GM13976 (cell line): ENCODE measurements at places on chromosomes 1 and 21.
A peak's percentile ranks its signal among the peaks of the same experiment; 100 is the strongest.

GRCh38 chr1:67332653-67333529, 25.2 kb downstream of the IL12RB2 start:
- DNase-seq: peak; percentile 72

DNA sequence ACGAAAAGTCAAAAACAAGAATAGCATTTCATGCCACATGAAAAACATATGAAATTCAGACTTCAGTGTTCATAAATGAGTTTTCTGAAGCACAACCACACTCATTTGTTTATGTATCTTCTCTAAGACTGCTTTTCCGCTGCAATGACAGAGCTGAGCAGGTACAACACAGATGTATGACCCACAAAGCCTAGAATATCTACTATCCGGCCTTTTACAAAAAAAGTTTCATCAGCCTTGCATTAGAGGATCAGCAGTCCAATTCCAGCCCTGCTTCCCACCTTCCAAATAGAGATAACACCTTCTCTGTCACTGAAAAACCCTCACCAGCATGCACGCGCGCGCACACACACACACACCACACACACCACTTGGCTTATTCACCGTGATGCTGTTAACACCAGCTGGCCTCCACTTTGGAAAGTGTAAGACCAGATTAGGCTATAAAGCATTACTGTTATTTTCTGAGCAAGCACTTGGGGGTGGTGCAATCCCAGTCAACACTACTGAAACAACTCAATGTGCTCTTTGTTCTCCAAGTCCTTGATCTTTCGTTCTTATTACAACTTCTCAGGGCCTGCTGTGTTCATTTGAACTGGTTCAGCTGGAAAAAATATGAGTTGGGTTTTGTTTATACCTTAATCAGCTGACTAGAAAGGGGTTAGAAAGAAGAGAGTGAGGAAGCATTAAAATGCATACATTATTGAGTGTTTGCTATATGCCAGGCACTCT, 90.0 kb downstream of the GLUL start:
- no peak for DNase-seq

- DNase-seq: no peak
Measured at GRCh38 chr1:202288177-202288576, 53.6 kb downstream of the UBE2T start.

DNA sequence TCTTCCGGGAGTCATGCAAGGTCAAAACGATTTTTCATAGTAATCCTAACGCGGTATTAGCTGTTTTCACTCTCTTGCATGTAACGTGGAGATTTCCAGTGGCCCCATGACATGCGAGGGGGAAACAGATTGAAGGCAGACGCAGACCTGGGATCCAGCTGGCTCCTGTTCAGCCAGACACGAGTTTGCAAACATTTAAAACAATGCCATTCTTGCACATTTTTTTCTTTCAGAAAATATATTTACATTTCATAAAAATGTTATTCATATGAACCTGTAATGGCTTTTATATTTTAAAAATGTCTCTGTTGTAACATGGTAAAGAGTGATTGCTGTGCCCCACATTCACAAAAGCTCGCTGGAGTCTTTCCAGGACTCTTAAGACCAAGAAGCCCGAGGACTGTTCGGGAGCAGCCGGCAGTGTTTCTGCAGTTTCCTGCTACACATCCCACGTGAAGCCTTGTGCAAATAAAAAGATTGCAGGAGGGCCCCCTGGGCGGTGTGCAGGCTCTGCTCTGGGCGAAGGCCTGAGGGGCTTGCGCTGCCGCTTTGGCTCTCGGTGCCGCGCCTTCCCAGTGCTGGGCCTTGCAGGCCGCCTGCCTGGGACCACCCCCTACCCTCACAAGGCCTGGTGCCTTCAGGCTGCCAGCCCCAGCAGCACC, 184.9 kb downstream of the DYRK1A start:
- DNase-seq: no peak

DNA sequence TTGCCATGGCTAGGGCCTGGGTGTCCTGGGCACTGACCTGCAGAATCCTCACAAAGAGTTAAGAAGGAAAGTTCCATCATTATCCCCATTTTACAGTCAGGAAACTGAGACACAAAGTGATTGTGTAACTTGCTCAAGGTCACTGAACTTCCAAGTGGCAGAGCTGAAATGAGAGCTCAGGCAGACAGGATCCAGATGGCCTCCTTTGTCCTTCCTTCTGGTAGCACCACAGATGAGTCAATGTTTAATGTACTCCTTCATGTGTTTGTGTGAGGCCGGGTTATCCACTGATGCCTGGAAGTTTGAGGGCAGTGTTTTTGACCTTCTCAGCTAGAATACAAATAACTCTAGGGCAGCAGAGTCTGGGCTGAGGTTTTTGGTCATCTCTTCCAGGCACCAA, 207.0 kb downstream of the TNR start:
- no peak for DNase-seq

DNA sequence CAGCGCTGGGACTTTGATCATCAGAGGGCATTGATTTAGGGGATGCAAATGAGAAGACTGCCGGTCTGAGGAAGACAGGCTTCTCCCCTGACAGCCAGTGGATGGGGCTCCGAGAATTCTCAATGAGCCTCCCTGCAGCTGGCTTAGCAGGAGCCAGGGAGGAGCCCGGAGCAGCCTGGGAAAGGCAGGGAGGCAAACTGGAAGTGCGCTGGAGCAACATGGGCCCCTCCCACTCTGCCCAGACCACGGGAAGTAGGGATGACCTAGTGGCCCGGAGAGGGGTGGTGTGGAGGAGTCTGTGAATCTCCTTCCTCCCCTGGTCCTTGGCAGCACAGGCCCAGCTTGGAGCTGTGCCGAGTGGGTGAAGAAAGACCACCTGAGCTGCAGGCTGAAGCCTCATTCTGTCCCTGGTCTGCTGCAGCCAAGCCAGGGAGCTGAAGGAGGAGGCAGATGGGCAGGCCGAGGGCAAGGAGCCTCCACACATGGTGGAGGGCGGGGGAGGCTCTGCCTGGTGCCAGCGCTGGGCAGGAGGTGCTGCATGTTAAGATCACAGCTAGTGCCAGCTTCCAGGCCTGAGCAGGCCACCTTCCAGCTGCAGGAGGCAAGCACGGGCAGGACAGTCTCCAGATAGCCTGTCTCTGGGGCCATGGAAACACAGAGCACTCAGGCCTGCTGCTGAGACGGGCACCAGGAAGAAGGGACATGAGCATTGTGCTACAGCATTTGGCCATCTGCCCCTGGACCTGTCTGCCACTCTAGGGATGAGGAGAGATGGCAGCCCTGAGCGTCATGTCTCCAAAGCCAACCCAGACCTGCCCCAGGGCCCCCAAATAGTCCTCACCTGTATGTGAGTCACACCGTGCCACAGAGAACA, 12.2 kb upstream of the CLSTN1 start:
- DNase-seq: peak; percentile 21

DNA sequence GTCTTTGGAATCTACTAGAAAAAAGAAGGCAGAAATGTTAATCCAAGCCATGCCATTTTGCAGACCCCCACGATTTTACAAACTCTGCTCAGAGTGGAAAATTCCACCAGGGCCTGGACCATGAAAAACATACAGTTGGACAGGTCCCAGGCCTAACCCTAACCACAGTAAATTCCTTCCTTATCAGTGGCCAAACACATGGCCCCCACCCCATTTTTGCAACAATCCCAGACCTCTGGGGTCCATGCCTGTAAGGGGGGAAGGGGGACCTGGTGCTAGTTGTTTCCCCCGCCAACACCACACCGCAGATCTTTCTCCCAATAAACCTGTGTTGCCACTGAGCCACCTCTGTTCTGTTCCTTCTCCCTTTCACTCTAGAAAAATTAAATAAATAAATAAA, 1352.7 kb downstream of the AMY1C start:
- no peak for DNase-seq

DNA sequence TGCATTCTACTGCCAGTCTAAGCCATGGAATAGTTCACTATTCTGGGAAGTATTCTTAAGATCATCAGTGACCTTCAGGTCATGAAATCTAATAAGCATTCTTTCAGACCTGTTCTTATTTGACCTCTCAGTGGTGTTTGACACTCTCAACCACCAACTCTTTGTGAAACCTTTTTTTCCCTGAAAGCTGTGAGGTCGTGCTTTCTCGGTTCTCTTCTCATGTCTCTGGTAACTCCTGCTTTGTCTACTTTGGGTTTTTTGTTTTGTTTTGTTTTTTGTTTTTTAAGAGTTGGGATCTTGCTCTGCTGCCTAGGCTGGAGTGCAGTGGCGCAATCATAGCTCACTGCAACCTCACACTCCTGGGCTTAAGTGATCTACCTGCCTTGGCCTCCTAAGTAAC, 56.3 kb downstream of the POU2F1 start:
- peak; percentile 44 for DNase-seq

DNA sequence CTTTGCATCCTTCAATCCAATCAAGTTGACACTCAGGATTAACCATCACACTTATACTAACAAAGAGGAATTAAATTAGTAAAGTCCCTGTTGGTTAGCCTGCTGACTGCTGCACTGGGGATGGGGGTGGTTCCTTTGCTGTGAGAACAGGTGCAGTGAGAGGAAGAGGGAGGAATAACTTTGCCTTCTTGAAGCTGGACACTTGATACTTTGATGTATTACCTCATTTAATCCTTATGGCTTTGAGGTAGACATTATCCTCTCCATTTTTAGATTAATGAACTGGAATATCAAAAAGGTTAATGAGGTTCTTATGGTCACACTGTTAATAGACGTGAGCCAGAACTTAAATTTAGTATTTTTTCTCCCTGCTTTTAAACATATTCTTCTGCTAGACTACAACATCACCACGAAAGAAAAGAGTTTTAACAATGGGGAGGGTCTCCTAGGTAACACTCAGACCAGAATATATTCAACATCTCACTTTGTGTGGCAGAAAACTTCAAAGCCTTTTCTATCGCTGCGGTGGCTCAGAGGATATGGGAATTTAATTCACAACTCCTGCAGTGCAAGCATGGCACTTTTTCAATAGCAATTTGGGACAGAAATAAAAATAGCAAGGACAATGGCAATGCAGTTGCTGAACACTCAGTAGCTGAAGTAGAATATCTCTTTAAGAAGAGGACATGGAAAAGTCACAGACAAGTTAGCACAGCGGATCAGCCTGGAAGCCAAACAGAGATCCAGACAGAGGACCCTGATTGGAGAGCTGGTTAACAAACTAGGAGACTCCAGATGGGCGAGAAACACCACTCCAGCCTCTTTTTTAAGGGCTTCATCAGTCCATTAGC, 68.8 kb upstream of the DNAH14 start:
- DNase-seq: no peak

GRCh38 chr1:219990782-219991510, 55.4 kb downstream of the EPRS1 start:
- no peak for DNase-seq

DNA sequence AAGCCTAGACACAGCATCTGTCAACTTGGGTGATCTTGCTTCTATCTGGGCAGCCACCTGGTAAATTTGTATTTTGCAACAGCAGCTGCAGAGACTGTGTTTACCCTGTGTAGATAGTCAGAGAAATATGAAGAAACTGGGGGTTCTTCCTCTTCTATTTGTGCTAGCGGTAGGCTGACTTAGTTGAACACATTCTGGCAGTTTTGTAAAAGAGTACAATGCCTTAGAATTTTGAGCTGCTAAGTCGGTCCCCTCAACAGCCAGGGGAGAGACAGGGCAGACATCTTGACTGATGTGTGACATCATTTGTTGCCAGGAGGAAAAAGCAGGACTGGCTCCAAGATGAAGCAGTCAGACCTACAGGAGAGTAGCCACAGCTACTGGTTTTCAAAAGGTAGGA, 53.7 kb downstream of the KCNJ6 start:
- DNase-seq: peak; percentile 56

DNA sequence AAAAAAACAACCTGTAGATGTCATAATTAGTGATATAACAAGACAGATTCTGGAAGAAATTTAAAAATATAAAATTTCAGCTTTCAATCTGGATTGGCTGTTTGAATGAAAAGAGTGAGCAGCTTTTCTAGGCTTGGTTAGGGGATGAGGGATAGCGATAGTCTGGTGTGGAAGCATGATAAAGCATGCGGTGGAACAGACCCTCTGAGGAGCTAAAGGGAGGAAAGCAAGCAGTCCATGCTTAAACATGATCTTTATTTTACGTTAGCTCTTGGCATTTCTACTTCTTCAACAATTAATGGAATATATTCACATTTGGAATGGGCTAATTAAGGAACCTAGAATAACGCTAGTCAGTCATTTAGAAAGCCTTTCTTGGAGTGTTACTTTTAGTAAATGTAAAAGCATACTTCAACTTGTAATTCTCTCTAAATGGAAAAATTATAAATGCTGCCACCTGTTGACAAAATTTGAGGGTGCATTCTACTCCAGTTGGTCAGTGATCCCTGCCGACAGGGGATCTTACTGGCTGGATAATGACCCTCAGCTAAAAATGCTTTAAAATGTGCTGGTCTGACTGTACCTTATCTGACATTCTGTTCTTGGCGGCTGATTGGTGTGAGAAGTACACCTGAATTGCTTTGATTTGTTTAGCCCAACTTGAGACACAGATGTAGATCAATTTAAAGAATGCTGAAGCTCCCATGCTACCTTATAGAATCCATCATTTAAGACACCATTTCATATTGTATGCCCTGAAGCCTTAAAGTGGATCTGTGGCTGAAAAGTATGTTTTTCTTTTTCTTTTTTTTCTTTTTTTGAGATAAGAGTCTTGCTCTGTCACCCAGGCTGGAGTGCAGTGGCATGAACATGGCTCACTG, 61.2 kb downstream of the AK4 start:
- DNase-seq: peak; percentile 57

- DNase-seq: no peak
Measured at GRCh38 chr1:157119008-157119407, 19.2 kb downstream of the ETV3 start.

DNA sequence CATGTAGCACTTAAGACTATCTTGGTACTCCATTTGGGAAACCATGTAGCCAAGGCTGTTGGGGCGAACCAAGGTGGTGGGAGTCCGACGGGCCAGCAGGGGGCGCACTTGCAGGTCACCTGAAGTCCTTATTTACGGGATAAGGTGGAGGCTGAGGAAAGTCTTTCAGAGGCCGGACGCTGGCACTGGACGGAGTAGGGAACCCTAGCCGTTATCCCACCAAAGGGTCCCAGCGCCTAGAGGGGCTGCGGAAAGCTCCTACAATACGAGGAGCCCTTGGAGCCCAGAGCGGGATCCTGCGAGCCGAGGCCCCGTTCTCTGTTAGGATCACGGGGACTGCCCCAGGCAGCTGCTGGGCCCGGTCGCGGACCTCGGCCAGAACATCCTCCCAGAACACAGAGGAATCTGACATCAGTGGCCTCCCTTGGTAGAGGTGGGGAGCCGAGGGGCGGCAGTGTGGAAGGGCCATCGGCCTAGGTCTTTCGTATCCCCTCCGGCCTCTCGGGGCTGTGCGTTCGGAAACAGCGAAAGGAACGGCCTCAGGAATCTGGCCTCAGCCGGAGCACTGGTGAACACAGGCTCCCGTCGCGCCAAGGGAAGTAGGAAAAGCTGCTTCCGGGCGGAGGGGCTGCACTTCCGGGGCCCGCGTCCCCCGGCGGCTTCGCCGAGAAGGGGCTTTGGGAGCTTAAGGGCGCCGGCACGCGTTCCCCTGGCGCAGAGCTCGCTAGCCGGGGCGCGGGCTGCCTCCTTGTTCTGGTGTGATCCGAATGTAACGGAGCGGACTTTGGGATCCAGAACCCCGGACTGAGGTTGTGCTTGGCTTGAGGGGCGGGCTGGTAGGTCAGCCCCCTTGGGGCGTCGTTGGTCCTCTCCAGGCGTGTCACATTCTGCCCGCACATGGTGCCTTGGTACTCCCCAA, 29.9 kb upstream of the RPTN start:
- DNase-seq: peak; percentile 64
